Posterior vena cava (tissue), 2 donors: ENCODE measurements at places on chromosomes 4 and X. TPM values are rescaled to one million over a fixed set of nuclear protein-coding genes. Genes with fewer than 3 reads are reported as not detected.

- no peak for DNase-seq
Measured at GRCh38 chrX:36388901-36389300, 469.4 kb downstream of the CFAP47 start.

- DNase-seq: no peak
Measured at GRCh38 chr4:688854-689681, at the start of gene SLC49A3. Gene SLC49A3, minus strand, starts transcription at chr4:689151. Its CDS starts 24 bp downstream, at chr4:689127.

DNA sequence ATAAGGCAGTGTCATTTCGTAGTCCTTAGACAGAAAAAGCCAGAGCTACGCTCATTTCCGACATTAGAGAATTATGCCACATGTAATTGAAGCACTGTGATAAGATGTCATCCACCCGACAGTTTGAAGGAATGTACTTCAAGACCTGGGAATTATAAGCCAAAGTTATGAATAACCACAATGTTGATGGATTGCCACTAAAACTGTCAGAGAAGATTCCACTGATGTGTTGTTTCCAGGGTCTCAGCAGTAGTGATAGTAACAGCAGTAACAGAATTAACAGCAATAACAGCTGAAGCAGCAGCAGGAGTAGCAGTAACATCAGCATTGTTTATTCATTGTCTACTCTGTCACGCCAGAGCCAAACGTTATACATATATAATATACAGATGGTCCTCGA is 24.7 kb downstream of the RAB33A start:
- DNase-seq: no peak

GRCh38 chrX:146967306-146967705 is 152.8 kb upstream of the CXorf51A start:
- DNase-seq: no peak

TEX13B gene
- total RNA-seq: not detected

FAM9C gene
- 0.19 TPM for total RNA-seq

TMEM255A gene
- total RNA-seq: 6.3 TPM
